ENCODE measurements at places on chromosomes 13 and 19. TPM values are rescaled to one million over a fixed set of nuclear protein-coding genes. Genes with fewer than 3 reads are reported as not detected.

Gene ACP4
- not detected for polyA plus RNA-seq

Gene KIR2DL1
- polyA plus RNA-seq = 0.16 TPM

Gene ZNF223
- 11.1 TPM for polyA plus RNA-seq

Gene ATXN8OS
- polyA plus RNA-seq = not detected

Gene TJP3
- 12.2 TPM for polyA plus RNA-seq

Gene EMP3
- polyA plus RNA-seq = 98.1 TPM

Gene SCN1B
- 1.4 TPM for polyA plus RNA-seq

Gene LSR
- polyA plus RNA-seq = 54.3 TPM

Gene SBK2
- polyA plus RNA-seq = 0.41 TPM

Gene PRSS57
- polyA plus RNA-seq = 0.64 TPM

Gene CPB2
- 0.13 TPM for polyA plus RNA-seq

Gene MYH14
- polyA plus RNA-seq = 77.6 TPM

Gene FOSB
- 107 TPM for polyA plus RNA-seq

Gene TLE2
- 210 TPM for polyA plus RNA-seq

Gene PARP4
- polyA plus RNA-seq = 49.3 TPM

Gene ZNF28
- 17.4 TPM for polyA plus RNA-seq

Gene SIGLEC10
- 1.1 TPM for polyA plus RNA-seq

Gene FSTL3
- polyA plus RNA-seq = 7.0 TPM

Gene ANKLE1
- polyA plus RNA-seq = 1.8 TPM

Gene PTGIR
- polyA plus RNA-seq = 11.9 TPM
